ENCODE measurements at places on chromosomes 16 and 17.
A peak's percentile ranks its signal among the peaks of the same experiment; 100 is the strongest.

DNA sequence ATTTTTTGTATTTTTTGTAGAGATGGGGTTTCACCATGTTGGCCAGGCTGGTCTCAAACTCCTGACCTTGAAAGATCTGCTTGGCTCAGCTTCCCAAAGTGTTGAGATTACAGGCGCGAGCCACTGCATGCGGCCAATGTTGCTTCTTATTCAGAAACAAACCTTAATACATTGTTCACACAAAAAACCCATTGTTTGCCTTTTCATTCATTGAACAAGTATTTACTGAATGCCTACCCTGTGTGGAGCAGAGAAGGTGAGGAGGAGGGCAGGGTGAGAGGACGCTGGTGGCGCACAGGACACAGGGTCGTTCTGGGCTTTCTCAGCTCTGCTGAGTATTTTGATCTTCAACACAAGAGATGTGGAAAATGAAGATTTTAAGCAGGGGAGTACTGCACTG, 8.0 kb upstream of the KRT23 start:
- no peak for DNase-seq

DNA sequence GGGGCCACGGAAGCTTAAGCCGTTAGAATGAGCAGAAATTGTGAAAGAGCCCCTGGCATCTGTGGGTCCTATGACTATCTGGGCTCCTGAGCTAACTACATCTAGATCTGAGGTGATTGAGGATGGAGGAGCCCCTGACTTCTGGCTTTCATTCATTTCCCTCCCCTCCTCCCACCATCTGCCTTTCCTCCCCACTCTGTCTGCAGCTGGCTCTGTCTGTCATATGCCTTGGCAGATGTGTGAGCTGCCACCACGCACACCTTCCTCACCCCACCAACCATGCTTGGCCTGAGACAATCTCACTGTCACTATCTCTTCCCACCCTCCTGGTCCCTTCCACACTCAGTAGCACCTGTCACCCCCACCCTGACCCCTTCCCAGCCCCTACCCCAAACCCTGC, 5.1 kb downstream of the CD300E start:
- DNase-seq: no peak

DNA sequence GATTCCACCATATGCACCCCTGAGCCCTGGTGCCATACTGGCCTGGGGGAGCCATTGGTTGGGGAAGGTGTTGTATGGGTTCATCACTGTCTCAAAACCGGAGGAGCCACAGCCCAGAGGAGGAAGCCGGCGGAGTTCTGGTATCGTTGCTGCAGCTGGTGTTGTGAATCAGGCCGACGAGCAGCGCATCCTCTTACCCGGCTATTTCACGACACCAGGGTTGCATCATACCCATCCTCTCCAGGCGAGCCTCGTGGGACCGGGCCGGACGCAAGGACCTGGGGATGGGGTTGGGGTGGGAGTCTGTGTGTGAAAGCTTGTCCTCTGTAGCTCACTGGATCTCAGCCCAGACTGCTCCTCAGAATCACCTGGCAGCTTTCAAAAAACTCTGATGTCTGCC, 6.6 kb upstream of the SLC12A3 start:
- no peak for DNase-seq

DNA sequence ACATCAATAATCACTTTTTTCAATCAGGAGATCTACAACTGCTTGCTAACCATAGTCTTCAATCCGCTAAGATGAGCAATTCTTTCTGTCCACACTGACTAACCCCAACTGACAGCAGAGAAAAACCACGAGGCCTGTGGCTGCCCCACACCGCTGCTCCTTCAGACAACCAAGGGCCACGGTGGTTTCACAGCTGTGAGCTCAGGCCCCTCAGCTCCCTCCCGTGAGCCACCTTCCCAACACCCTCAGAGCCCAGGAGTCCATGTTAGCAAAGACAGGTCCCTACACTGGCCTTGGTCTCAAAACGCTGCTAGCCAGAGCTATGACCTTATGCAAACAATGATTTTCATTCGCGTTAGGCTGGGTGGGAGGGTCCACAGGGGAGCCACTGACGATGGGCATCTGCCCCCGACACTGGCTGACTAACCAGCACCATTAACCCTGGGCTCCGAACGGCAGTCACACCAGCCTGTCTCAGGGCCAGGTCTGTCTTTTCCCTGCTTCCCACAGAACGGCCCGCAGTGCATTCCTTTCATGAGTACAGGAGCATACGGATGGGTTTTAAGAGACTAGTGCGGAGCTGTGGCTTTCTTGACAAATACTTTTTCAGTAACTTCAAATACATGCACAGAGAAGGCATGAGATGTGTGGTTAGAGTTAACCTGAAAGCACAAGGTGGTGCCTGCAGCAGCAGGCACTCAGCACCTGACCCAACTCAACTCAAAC, 67.3 kb downstream of the ANKRD11 start:
- peak; percentile 32 for DNase-seq

DNA sequence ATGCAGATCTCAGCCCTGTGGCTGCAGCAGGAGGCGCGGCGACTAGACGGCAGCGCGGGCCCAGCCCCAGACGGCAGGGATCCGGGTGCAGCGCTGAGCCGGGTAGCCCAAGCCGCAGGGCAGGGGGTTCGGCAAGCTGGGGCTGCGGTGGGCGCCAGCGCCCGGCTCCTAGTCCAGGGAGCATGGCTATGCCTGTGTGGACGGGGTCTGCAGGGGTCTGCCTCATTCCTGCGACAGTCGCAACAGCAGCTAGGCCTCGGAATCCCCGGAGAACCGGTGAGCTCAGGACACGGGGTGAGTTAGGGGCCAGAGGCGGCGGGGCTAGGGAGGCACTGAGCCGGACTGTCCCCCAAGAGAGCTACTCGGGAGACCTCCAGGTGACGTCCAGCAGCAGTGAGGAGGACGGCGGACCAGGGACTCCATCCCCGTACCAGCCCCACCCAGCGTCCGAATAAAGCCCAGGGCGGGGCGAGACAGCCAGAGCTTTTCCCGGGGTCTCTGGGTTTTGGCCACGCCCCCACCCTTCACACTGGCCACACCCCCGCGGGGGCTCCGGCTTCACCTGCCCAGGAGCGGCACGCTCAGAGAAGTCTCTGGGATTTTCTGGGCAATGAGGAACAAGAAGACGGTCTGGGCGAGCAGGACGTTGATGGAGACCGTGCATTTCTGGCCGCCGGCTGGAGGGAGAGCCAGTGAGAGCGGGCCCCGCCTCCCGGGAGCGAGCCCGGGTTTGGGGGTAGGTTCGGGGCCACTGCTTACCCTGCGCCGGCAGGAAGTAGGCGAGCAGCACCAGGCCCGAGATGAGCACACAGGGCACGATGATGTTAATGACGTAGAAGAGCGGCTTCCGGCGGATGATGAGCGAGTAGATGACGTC, 1.1 kb downstream of the C17orf107 start:
- DNase-seq: peak; percentile 54

All from activated naive CD4-positive, alpha-beta T cell treated with anti-CD3 and anti-CD28 coated beads, Interleukin-2, amount 50 U/mL, for 16 hours (primary cell).